Right renal pelvis (tissue), 4 donors: ENCODE measurements at places on chromosomes 12 and 14.

DNA sequence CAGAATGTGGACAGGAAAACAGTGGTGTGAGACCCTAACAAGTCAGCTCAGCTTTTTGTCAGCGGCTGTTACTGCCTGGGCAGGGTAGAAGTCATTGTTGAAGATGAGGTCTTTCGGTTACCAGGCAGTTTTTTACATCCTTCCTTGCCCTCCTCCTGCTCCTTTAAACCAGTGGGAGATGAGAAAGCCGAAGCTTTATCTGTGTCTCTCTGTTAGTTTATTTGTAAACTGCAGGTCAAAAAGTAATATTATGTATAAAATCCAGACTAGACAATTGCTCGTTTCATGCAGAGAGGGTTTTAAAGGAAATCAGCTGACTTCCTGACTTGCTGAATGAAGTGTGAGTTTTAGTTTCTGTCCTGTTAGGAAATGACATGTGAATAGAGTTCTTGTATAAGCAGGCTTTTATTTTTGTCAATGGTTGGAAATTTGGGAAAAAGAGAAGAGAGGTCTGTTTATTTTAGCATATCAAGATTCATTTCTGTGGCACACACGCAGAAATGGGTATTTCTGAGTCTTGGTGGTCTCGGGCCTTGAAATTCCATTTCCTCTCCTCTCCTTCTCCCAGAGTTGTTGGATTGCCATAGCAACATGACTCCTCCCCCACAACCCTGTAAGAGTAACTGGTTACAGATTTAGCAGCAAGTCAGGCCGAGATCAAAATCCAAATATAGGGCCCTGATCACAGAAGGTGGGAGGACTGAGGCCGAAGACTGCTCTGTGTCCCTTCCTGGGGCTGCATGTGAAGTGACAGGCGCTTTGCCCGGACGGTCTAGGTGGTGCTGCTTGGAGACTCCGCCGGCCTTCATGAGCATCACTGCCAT lies 60.8 kb downstream of the SAMD4A start:
- peak; percentile 63 for DNase-seq

DNA sequence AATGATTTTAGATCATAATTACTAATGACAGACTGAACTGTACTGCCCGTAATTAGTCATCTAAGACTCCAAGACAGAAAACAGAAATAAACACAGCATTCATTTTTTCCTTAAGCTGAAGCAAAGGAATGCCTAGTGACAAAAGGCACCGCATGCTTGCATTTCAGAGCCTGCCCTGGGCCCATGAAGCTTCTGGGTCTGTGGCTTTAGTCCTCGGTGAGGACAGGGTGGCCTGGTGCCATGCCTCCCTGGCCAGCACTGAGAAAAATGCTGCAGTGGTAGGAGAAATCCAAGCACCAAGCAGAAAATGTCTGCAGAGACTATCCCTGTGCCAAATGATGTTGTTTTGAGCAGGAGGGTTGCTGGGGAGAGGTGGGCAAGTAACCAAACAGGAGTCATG lies 171.6 kb downstream of the CALM1 start:
- no peak for DNase-seq

- no peak for DNase-seq
Measured at GRCh38 chr12:123132951-123133619, 17.8 kb downstream of the PITPNM2 start.

GRCh38 chr14:62081012-62081612 lies 318.9 kb downstream of the SNAPC1 start:
- DNase-seq = no peak

DNA sequence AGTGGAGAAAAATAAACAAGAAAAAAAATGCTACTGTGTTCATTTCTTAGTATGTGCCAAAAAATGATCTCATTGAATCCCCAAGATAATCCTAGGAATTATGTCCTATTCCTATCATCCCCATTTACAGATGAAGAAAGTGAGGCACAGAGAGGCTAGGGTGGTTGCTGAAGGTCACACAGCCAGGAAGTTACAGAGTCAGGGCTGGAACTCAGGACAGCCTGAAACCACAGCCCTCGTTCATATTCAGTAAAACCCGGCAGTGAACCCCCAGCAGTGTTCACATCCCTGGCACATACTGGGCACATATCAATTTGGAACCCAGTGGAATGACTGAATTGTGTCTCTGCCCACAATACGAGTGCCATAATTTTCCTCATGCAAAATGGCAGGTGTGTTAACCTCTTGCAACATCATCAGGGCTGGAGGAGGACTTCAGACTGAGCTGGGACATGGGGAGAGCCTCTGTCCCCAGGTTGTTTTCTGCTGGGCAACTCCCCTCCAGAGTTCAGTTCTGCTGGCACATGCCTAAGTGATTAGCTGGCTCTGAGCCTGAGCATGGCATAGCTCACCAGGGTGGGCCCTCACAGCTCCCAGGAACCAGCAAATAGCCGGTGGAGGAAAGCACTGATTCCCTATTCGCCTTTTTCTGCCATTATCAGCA lies 2.0 kb upstream of the PPP1CC start:
- DNase-seq = no peak

GRCh38 chr12:96237035-96237434 lies 42.9 kb downstream of the ELK3 start:
- no peak for DNase-seq

GRCh38 chr12:123948401-123948795 lies 24.2 kb downstream of the CCDC92 start:
- DNase-seq = no peak

DNA sequence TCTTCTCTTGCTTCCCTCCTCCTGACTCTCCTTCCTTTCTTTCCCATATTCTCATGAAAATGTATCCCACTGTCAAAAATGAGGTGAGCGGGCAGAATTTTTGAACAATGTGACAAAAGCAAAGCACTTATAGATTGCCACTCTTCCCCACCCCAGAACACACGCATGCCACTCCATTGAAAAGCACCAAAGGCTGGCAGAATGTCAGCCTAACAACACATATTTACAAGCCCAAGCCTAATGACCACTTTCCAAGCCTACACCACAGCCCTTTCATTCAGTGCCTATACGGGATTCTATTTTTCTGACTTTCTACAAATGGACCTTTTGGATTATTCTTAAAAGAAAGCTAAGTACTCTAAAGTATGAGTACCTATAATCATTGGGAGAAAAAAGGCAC lies 62.9 kb upstream of the METAP2 start:
- DNase-seq = no peak

DNA sequence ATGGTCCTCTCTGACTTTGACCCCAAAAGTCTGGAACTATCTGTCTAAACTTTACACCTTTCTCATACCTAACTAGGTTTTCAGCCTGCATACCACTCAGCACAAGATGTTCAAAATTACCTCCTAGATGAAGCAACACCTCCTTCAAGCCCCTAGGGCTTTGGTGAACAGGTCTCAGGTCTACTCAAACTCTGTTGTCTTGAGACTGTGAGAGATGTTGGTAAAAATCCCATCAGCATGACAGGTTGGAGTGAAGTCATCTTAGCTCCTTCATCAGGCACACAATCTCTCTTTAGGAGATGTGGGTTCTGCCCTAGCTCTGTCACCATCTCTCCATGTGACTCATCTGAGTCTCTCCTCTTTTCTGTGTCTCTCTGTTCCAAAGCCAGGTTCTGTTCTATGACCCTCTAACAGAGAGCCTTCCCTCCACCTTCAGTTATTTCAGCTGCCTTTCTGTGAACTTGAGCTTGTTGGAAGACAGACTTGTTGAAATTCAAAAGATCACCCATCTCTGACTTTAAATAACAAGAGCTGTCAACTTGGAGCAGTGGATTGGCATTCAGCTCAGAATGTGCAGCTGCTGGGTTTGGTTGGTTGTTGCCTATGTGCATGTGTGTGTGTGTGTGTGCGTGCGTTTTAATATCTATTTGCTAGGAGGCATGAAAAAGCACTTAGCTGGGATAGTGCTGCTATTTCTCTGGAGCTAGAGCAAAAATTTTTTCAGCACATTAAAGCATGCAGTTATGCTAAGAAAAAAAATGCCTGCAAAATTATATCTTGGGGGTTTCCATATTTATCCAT lies 130.7 kb downstream of the CRACR2A start:
- DNase-seq = no peak

GRCh38 chr12:99392091-99392850 lies 255.3 kb upstream of the GARIN6 start:
- DNase-seq = no peak

DNA sequence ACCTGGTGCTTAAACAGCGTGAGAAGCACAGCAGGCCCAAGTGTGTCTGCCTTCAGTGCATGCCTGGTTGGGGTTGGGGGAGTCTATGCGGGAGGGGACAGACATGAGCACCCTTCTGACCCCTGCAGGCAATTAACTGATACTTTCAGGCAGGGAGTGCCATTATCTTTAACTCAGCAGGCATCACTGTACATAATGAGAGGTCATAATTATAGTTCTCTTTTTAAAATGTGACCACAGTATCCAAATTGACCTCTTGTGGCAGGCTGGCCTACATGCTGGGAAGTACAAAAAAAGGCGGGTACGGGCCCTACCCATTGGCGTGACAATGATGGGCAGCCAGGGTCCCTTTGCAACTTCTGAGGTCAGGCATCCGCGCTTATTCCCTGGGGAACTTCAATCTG lies 209.1 kb downstream of the FOXN3 start:
- DNase-seq = no peak
